ENCODE measurements at places on chromosomes 6 and 20.
A peak's percentile ranks its signal among the peaks of the same experiment; 100 is the strongest.

- no peak for DNase-seq
Observed at GRCh38 chr6:39073471-39074355, 25.1 kb downstream of the GLP1R start.

- DNase-seq: no peak
Observed at GRCh38 chr6:35168461-35168861, 27.3 kb upstream of the TCP11 start.

DNA sequence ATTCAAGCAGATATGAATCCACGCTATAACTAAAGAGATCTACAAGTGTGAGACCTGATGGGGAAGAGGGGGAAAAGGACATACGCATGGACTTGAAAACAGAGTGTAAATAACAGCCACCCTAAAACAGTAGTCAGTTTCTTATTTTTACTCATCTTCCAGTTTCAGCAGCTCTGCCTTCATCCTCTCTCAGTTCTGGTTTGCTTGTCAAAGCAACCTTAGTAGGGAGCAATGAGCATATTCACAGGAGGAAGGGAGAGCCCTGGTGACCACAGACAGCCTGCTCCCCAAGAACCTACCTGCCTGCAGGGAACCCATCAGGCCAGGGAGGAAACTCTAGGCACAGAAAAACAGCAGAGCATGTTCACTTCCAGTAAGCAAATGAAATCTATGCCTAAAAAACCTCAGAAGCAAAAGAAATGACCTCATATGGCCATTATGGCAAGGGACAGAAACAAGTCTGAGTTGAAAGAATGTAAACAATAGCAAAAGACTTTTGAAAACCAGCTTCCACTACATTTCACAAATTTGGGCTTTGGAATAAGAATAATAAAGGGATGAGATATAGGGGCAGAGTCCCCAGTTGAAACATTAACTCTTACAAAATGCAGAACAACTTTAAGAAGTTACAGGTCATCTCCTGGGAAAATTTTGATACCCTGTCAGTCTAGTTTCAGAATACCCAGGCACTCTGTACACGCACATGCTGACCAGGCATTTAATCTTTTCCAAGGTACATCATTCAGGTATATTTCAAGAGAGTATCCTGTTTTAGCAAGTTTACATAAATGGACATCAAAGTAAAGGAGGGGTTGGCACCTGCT, 120.8 kb upstream of the BCLAF1 start:
- no peak for DNase-seq

GRCh38 chr20:35637276-35637675, 21.6 kb downstream of the SPAG4 start:
- DNase-seq: no peak

- DNase-seq: no peak
Observed at GRCh38 chr6:67287566-67287965, 1347.5 kb upstream of the ADGRB3 start.

DNA sequence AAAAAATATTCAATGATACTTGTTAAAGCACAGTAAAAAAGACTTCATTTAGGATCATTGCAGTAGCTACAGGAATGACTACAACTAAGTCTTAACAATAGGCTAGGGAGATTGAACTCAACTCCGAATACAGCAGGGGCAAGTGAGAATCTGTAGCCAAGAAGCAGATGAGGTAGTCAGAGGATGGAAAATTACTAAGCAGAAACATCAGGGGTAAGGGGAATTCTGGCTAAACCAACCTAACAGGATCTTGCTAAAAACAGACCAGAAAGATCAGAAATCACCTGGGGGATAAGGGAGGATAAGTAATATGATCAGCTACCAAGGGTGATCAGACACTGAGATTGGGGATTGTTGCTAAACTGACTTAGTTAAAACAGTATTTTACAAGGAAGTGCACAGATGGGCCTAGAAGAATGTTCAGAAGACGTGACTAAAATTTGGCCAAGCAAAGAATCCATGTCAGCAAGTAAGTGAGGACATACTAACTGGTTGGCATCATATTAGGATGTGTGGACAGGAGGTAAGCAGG, 217.5 kb downstream of the TENT5A start:
- DNase-seq: peak; percentile 94

DNA sequence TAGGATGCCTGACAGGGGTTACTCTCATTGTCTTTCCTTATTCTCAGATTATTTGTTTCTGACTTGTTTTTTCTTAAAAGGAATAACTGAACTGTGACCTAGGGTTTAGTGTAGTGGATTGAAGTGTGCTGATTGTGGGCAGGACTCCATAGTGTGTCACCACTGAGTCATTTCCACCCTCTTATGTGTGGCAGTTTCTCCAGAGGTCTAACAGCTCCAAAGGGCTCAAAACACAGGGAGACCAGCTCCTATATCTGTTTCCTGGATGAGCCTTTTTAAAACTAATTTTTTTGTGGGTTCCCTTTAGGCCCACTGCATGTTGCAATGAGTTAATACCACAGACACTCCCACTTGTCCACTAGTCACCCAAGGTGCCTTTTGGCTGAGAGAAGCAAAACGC, 951.1 kb upstream of the ADGRB3 start:
- DNase-seq: no peak

DNA sequence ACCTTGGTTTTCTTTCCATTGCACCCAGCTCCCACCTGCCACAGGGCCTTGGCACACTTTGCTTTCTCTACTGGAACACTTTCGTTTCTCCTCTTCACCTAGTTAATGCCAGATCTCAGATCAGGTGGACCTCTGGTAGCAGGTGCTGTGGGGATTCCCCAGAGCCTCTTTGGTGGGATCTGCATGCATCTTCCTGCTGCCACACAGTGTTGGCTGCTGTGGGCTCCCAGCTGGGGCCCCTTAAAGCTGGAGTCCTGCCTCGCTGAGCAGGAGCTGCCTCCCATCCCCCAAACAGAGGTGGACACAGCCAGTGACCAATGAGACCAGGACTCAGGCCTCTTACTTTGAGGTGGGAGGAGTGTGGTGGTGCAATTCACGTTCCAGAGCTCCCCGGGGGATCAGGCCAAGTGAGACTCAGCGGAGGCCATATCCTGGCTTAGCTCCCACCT, 28.4 kb downstream of the CEBPB start:
- no peak for DNase-seq

DNA sequence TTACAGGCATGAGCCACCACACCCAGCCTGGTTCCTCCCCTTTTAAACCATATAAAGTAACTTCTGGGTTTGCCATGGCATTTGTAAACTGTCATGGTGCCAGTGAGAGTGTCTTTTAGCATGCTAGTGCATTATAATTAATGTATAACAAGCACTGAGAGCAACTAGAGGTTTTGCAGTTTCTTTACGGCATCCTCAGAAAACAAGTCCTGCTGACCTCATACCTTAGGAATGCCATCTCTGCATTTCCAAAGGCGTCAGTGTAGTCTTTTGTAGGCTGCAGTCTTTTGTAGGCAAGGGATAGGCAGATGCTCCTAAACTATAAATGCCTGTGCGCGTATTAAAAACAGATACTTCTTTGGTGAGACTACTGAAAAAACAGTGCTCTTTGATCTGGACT, 75.0 kb upstream of the EZR start:
- DNase-seq: peak; percentile 35

GRCh38 chr6:11194356-11195218, 37.9 kb downstream of the NEDD9 start:
- DNase-seq: no peak

GRCh38 chr6:170046791-170047626, 243.9 kb downstream of the DLL1 start:
- peak; percentile 53 for DNase-seq

DNA sequence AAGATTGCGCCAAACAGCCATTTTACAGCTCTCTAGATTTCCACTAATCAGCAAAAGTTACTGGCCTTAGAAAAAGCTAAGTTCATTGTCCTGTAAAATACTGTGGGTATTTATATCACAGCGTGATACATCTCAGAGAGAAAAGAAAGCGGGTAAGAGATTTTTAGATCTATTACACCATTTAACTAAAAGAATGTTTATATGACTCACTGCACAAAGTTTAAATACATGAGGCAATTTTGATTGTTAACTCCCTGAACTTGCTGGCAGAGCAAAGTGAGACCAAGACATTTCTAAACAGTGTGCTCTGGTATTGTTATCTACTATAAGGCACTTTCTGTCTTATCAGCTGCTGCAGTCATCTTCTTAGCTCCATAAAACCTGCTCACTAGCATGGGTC, 314.3 kb downstream of the EPHA7 start:
- DNase-seq: no peak

- DNase-seq: no peak
Observed at GRCh38 chr6:25237579-25237978, 41.6 kb upstream of the CARMIL1 start.
